Activated T-helper 17 cell treated with anti-CD3 and anti-CD28 coated beads, Interleukin-2, amount 50 U/mL, for 72 hours (primary cell): ENCODE measurements at places on chromosomes 5 and 9.

DNA sequence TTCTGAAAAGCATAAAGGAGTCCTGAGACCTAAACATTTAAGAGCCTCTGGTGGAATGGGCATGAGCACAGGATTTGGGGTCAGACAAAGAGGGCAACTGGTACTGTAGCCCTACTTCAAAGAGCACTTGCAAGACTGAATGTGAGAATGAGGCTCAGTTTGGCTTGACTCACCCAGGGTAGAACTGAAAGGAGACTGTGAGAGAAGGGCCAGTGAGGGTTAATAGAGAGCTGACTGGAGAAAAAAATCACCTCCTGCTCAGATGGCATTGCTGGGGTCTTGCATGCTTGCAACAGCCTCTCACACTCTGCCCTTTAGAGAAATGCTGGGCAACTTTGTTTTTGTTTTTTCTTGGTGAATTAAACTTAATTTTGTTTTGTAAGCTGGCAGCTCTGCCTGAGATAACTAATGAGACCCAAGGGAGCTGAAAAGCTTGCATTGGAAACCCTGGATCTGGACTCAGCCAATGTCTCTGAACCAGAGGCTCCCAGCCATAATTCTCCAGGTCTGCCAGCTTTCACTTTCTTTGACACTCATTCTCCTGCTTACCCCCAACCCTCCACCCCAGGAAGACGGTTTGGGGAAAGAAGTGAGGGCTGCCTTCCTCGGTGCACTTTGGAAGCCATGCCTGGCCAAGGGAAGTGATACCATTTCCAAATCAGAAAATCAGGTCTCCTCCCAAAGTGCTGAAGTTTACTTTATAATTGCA lies 161.1 kb upstream of the PANK3 start:
- ATAC-seq: no peak

DNA sequence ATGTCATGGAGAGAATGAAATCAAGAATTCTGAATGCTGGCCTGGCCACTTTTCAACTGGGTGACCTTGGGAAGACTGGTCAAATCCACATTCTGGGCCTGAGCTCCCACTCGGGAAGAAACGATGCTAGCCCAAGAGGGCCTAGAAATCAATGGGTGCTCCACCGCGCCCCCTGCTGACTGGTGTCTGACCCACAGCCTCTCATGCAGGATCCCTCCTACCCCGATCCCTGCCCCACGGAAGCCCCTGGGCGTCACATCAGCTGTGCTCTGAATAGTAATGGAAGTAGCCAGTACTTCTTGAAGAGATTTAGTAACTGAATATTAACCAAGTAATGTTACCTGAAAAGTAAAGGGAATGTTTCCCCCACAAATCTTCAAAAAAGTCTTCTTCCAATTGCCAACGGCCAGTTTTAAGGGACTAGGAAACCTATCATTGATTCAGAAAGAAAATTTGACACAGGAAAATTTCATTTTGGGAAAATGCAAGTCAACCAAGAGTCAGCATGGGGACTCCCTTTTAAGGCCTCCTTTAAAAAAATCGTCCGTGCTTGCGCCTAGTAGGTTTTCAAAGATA lies 43.9 kb downstream of the CRB2 start:
- ATAC-seq: no peak

- no peak for ATAC-seq
Measured at GRCh38 chr5:104793031-104793754, 1230.6 kb upstream of the NUDT12 start.

GRCh38 chr5:134086943-134087305 lies 27.6 kb upstream of the TCF7 start:
- ATAC-seq: peak; percentile 86

GRCh38 chr5:165617491-165617890 lies 2112.1 kb downstream of the MAT2B start:
- ATAC-seq: no peak

- no peak for ATAC-seq
Measured at GRCh38 chr5:38078161-38078560, 180.2 kb upstream of the EGFLAM start.

DNA sequence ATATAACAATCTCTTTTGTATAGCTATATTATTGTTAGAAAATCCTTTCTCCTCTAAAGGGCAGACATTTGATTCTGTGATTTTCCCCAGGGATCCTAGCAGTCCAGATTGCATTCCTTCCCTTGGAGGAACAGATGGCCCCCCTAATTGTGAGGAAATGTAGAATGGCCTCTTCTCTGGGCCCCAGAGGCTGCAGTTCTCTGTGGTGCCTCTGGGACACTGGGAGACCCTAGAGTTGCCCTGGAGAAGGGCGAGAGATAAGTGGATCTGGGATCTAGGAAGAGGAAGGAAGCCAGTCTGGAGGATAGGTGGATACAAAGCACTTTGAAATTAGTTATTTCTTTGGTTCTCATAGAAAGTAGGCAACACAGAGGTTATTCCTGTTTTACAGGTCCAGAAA lies 1.9 kb upstream of the HINT2 start:
- ATAC-seq: no peak

DNA sequence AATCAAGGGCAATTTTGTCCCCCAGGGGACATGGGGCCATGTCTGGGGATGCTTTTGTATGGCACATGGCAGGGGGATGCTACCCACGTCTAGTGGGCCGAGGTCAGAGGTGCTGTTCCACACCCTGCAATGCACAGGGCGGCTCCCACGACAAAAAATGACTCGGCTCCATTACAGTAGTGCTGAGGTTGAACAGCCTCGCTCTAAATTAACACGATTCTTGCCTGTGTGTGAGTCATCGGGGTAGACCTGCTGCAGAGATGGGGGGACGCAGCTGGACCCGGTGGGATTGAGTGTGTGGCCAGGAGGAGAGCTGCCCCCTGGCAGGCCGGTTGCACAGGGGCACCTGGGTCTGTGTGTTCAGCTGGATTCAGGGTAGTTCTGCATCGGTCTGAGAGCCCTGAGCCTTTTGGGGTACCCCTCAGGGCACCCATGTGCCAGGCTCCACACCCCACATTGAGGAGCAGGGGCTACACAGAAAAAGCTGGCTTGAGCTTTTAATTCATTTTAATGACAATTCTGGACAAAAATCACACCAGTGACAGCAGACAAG lies 20.0 kb upstream of the COL5A1 start:
- ATAC-seq: no peak

- ATAC-seq: no peak
Measured at GRCh38 chr5:79936002-79936645, 54.9 kb downstream of the MTX3 start.

DNA sequence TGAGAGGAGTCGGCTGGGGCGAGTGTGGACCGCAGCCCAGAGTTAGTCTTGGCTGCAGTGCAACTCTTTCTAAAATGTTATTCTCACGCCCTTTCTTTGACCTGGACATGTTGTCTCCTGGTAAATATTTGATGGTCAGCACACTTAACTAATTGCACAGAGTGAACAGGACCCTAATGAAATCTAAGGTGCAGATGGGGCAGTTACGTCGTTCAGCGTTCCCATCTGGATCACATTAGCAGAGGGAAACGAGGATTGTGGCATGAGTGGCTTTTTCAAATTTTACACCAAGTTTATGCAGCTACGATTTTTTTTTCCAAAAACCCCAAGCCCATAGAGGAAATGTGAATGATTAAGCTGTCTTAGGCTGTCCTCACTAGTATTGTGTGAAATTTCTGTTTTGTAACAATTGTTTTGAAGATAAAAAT lies 483 bp downstream of the C9orf85 start:
- no peak for ATAC-seq

DNA sequence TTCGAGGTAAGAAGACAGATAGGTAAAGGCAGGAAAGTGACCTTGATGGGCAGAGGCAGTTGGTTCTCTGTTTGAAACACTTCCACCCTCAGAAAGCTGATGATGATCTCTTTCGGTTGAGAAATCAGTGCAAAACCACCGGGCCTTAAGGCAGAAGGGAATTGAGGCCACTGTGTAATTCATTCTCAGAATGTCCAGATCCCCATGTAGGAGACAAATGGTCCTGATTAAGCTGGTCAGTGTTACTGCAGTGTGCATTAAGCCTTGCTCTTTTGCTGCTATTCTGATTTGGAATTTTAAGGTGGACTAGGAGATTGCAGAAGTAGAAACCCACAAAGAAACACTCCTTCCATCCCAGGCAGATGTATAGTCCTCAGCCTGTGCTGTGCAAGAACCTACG lies 255.2 kb downstream of the ARHGAP26 start:
- no peak for ATAC-seq

DNA sequence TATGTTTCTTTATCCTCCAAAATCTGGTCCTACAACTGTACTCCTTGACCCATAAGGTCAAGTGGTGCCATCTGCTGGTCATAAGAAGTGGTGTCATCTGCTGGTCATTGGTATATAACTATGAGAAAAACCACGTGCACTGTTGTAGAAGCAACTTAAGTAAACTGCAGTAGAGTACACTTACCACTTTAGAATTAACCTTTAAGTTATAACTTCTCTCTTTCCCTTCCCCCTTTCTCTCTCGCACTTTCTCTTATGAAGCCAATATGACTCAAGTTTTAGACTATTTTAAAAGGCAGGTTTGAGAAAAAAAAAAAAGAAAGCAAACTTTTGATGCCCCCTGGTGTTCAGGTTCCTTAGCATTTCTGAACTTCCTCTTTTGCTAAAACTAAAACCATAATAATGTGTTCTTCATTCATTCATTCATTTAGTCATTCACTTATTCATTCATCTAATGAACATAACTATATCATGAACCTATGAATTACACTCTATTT lies 12.8 kb upstream of the MTAP start:
- ATAC-seq: peak; percentile 97

GRCh38 chr5:178237431-178238312 lies 5.1 kb upstream of the PHYKPL start:
- ATAC-seq: no peak

DNA sequence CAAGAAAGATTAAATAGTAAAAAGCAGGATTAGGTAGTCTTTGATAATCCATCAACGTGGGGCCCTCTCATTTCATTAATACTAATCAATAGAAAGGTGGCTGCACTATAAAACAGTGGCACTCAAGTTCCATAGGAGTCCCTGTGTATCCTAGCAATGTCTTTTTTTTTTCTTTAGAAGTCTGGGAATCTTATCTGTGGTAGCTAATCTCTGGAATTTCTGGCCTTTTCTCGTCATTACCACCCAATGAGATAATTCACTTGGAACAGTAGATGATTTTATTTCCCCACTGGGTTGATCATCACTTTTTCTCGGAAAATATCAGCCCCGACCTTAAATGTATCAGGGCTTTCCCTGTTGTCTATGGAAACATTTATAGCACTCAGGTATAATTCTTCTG lies 86.8 kb upstream of the CDH6 start:
- ATAC-seq: no peak

DNA sequence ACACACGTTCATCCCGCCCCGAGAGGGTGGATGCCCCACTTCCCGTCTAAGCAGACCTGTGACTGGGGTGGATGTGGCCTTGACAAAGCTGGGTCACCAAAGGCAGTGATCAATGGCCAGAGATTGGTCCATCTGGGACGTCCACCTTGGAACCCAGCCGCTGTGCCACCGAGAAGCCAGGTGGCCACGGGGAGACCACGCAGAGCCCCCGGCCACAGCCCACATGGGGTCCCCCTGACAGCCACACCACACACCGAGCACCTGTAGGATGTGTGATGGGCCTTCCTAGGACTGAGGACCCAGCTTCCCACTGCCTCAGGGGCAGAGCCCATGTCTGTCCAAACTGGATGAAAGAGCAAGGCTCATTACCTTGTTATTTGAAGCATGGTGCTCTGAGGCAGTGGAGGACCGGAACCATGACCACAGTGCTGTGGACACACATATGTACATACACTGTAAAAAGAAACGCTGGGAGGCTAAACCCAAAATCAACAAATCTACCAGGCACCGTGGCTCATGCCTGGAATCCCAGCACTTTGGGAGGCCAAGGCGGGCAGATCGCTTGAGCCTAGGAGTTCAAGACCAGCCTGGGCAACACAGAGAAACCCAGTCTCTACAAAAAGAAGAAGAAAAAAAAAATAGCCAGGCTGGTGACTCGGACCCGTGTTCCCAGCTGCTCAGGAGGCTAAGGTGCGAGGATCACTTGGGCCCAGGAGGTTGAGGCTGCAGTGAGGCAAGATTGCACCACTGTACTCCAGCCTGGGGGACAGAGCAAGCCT lies 50.1 kb downstream of the MRPL36 start:
- ATAC-seq: no peak

DNA sequence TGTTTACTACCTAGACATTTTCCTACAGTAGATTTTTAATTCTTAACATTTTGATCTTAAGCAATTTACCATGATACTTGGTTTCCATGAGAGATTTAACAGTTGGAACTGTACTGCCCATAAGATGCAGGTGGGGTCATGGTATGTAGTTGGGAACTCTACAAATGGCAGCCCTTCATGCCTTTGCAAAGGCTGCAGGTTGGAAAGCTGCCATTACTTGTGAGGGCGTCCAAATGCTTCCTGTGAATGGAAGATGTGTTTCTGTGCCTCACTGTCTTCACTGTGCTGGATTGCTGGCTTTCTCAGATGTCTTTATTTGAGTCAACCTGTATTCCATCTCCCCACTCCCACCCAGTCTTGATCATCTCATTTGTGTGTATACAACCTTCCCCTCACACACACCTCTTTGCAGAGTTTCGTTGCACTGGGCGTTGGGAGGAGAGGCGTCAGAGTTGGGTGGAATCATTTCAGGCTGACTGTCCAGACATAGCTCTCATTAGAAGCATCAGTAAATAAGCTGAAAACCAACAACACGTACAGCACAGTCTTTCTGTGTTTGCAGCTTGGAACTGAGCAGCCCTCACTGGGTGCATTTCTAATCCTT lies 14.8 kb upstream of the ABL1 start:
- no peak for ATAC-seq

DNA sequence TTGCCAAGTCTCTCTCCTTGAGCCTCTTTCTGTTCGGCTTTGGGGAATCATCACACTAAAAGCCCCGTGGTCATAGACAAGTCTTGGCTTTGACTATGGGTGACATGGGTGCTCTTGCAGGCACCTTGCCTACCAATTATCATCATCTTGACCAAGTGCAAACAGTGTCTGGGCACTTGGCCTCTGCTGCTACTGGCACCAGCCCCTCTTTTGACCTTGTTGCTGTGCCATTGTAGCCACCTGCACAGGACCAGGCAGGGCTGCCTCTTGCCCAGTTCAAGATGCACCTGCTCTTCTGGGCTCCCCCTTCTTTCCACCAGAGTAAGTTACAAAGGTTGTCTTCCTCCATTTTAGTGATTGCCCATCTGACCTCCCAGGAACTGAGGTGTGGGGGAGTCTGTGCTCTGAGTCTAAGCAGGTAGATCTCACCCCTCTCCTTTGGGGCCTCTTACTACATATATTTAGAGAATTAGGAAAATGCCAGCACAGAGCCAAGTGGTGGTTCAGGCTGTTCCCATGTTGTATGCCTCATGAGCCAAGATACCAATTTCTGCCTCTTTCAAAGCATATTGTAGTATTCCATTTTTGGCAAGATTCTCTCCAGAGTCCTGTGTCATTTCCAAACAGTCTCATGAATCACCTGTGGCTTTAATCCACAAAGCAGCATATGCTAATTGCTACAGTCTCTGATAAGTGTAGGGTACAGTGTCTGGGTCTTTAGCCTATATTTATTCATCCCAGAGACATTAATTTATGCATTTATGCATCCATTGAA lies 142.9 kb upstream of the DAP start:
- ATAC-seq: no peak
